ENCODE measurements at places on chromosomes 12 and 14.

DNA sequence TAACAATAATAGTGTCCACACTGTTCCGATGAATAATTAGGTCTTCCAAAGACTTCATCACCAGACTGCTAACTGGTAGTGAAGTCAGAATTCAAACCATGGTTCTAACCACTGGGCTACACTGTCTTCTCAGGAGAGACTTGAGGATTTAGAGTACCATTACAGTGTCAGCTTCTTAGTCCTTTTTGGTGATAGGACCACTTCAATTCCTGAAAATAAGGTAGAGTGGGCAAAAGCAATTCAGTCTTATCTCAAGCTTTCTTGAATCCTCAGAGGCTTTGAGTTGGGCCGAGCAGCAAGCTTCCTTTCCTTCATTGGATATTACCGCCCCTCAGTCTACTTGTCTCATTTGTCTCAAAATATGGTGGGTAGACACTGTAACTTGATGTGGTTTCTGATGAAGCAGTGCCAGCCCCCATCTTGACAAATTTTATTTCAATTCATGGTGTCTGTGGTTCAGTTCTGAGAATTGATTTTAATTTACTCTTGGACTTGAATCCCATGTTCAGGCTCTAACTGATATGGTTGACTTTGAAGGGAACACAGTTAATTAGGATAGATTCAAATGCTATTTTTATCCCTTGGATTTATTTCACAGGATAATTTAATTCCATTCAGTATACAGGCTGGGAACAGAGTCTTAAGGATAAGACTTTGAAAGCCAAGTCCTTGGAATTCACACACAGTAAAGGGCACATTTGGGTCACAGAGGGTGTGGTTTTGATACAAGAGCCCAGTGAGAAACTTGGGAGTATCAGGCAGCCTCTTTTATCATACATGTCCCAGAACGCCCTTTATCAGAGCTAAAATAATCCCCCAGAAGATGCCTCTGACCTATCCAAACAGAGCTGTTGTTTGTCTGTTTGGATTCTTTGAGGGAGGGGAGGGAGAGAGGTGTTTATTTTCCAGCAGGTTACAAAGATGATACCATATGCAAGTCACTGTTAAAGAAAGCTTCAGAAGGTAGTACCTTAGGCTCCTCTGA, 167.3 kb downstream of the PRKCH start:
- no peak for DNase-seq

GRCh38 chr14:105411017-105411941, 8.3 kb upstream of the MTA1 start:
- no peak for DNase-seq

GRCh38 chr12:29447285-29447975, 50.1 kb downstream of the OVCH1 start:
- DNase-seq, result no peak

DNA sequence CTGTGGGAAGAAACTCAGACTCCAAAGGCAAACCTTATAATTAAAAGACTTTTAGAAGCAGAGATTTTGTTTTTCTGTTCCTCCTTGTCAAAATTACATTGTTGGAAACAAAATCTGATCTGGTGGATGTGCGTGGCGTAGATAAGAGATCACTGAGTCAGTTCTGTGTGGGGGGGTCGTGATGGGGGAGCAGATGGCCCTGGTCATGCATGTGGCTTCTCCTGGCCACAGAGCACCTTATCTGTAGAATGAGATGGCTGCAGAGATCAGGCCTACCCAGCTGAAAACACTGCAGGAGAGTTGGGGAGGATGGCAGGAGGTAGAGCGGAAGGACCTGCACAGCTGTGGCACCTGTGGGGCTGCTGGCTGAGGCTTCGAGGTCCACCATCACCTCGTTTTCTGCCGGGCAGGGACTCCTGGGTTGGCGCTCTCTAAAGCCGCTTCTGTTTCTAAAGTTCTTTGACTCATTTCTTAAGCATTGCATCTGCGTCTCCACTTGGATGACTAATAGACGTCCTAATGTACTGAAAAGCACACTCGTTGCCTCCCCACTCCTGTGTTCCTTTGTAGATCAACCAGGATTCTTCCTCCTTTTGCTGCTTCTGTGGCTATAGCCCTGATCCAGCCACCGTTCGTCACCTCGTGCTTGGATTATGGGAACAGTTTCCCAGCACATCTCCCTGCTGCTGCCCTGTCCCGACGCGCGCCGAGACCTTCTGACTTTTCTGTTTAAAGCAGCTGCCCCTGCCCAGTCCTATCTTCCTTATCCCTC, 93.4 kb downstream of the TSPAN9 start:
- DNase-seq, result no peak

GRCh38 chr12:25458047-25458552, 95.0 kb downstream of the LMNTD1 start:
- DNase-seq, result no peak

GRCh38 chr14:74506411-74506851, 12.9 kb downstream of the ISCA2 start:
- no peak for DNase-seq

- no peak for DNase-seq
Observed at GRCh38 chr14:89544636-89545301, 127.7 kb upstream of the FOXN3 start.

GRCh38 chr12:13163868-13164635, 32.5 kb upstream of the EMP1 start:
- no peak for DNase-seq

DNA sequence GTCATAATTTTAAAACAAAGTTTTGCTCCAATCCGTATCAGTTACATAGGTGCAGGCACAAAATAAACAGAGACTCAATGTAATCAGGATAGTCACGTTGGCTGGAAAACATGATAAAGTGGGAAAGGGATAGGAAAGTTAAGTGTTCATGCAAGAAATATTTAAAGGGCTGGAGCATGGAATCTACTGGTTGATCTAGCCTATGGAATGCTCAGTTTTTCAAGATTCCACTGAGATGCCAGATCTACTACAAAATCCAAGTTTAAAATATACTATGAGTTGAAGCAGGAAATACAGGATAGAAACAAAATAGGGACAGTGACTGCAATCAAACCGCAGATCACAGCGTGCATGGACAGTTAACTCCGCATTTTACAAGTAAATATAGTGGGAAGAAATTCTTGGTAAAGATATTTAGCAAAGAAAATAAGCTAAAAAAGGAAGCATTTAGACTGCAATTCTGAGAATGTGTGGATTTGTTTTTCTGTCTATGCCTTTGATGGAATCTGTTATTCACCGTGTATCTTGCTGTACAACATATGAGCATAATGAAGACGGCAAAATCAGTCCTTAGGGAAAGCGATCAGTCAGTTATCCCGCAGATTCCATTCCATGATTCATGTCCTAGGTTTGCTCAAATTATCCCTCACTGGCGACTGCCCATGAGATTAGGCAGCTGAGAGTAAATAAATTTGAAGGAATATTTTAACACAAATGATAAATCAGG, 1044.3 kb downstream of the FLRT2 start:
- DNase-seq, result no peak

- no peak for DNase-seq
Observed at GRCh38 chr12:110780448-110780847, 37.8 kb upstream of the PPP1CC start.

- DNase-seq, result no peak
Observed at GRCh38 chr14:100873096-100873482, 30.4 kb downstream of the RTL1 start.

- DNase-seq, result no peak
Observed at GRCh38 chr12:75805905-75806304, 225.7 kb downstream of the PHLDA1 start.

DNA sequence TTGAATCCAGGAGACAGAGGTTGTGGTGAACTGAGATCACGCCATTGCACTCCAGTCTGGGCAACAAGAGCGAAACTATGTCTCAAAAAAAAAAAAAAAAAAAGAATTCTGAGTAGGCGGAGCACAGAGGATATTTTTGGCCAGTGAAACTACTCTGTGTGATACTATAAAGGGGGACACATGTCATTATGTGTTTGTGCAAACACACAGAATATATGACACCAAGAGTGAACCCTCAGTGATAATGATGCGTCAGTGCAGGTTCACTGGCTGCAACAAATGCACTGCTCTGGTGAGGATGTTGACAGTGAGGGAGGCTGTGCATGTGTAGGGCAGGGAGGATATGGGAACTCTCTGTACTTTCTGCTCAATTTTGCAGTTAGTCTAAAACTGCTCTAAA, 24.2 kb downstream of the FBXO21 start:
- no peak for DNase-seq

- DNase-seq, result no peak
Observed at GRCh38 chr12:79531518-79531917, 159.2 kb downstream of the PAWR start.

- no peak for DNase-seq
Observed at GRCh38 chr14:98466807-98467206, 805.2 kb downstream of the BCL11B start.

GRCh38 chr14:55846826-55847446, 266.9 kb downstream of the KTN1 start:
- DNase-seq, result no peak

DNA sequence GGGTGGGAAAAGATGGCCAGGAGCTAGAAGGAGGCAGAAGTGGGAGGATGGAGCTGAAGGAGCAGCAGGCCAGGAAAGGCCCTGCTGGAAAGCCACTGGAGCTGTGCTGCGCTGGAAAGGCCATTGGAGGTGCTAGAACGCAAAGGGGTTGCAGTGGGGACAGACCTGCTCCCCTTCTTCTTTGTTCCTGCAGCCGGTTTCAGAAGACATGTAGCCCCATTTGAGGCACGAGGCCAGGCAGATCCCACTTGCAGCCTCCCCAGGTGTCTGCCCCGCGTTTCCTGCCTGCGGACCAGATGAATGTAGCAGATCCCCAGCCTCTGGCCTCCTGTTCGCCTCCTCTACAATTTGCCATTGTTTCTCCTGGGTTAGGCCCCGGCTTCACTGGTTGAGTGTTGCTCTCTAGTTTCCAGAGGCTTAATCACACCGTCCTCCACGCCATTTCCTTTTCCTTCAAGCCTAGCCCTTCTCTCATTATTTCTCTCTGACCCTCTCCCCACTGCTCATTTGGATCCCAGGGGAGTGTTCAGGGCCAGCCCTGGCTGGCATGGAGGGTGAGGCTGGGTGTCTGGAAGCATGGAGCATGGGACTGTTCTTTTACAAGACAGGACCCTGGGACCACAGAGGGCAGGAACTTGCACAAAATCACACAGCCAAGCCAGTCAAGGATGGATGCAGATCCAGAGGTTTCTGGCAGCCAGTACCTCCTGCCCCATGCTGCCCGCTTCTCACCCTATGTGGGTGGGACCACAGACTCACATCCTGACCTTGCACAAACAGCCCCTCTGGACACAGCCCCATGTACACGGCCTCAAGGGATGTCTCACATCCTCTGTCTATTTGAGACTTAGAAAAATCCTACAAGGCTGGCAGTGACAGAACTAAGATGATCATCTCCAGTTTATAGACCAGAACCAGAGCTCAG, 2.3 kb upstream of the GPR162 start:
- DNase-seq, result no peak

DNA sequence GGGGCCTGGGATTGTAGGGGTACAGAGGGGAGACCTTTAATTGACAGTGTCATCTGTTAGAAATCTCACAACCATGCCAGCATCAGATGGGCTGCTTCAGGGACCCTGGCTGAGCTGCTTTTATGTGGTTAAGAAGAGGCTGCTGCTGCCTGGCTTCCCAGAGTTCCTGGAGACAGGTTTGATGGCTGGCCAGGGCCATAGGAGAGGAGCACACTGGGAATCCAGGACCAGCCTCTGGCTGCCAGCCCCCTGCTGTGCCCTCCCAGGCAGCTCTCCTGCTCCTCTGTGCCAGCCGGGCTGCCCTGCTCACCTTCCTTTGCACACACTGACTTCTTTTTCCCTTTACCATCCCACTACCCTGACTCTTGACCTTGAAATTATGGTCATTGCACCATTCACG, 507 bp upstream of the KRT73 start:
- DNase-seq, result no peak

DNA sequence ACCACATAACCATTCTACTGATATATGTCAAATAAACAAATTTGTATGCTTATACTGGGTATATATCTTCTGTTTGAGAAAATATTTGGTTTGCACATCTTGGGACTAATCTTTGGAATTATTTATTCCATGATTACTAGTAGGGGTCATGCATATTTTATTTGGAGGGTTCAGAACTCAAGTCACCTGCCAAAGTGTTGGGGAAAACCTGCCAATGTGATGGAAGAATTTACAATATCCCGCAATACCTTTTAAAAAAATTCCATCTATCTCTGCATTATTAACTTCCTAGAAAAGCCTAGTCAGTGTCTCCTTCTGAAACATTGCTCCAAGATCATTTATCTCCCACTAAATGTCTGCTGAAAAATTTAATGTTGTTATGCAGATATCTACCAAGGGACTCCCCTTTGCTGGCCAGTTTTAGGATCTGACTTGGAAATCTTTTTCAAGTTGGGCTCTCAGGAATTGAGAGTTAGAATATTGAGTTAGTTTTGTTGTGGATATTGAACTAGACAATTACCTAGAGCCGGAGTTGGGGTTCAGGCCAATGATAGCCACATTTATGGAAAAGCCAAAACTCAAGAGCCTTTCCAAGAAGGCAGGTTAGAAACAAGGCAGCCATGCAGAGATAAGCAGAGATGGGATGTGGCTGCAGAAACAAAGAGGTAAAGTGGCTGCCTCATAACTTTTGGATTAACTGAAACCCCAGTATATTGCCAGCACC, 425.2 kb downstream of the ADAMTS20 start:
- no peak for DNase-seq

GRCh38 chr12:90515199-90516175, 439.5 kb downstream of the CCER1 start:
- DNase-seq, result no peak

GRCh38 chr14:52882824-52883223, 68.0 kb downstream of the FERMT2 start:
- no peak for DNase-seq

DNA sequence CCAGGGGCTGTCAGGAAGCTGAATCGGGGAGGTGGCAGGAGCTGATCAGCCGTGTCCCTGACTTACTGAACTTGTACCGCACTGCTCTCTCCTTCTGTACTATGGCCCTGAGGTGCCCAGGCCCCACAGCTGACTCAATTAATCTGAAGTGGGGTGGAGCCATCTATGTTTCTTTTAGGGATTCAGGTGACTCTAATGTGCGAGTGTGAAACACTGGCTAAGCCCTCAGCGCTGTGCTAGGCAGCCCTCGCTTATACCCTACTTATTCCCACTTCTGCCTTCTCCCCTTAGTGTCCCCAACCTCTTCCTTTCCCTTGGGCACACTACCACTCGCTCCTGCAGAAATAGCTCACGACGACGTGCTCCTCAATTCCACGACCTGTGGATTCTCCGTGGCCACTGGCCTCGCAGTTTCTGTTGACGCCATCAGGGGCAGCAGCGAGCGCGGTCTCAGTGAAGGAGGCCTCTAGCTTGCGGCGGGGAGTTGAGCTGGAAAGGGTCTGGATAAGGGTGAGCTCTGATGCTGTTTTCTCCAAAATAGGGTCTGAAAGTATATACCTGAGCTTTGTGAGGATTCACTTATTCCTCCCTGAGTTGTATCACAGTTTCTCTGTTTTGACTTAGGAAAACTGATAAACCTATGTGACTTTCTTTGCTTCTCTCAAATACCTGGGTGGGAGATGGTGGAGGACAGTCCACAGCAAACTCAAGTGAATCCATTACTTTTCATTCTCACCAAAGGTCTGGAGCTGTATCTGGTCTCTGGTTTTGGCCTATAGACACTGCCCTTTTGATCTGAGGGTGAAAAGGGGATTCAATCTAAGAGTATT, 167.6 kb downstream of the SLC41A2 start:
- DNase-seq, result peak; percentile 9

Data from activated CD8-positive, alpha-beta memory T cell treated with anti-CD3 and anti-CD28 coated beads for 1 hour (primary cell).